CD4-positive, alpha-beta T cell (primary cell): ENCODE measurements at places on chromosomes 1 and 21. TPM values are rescaled to one million over a fixed set of nuclear protein-coding genes. Genes with fewer than 3 reads are reported as not detected.

The LCE5A gene
- not detected for total RNA-seq

DNA sequence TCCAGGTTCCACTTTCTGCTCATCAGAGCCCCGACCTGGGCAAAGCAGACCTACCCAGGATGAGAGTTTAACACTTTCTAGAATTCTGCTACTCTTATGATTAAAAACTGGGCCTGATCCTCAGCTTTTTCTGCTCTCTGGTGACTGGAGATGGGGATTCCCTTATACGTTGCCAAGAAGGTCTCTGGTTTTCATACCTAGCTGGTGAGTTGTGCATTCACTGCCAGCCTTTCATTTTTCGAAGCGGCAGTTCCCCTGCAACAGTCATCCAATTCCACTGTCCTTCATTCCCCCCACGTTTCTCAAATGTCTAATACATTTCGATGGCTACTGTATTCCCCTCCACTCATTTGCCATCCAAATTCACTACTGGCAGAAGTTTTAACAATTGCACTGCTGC lies 135.3 kb downstream of the ADSS2 start:
- H3K27me3 ChIP-seq = no peaks in the 10 kb centered on the region
- H3K36me3 ChIP-seq = no peaks in the 10 kb centered on the region
- H3K4me3 ChIP-seq = no peak overlapping the region
- no peak for DNase-seq

DNA sequence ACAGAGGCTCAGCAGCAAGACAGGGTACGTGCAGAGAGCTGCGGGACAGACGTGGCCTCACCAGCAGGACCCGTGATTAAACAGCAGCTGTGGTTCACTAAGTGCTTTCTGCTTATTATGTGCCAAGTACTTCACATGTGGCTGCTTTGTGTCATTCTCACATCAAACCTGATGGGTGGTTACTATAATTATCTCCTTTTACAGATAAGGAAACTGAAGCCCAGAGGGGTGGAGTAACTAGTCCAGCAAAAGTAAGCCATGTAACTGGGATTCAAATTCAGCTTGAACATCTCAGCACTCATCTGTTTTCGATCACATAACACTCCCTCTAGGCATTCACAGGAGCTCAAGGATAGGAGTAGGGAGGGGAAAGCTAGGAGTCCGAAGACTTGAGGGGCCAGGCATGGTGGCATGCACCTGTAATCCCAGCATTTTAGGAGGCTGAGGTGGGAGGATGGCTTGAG lies 50.8 kb upstream of the CLIC4 start:
- no peaks in the 10 kb centered on the region for H3K27me3 ChIP-seq
- no peak overlapping the region for H3K4me3 ChIP-seq

DNA sequence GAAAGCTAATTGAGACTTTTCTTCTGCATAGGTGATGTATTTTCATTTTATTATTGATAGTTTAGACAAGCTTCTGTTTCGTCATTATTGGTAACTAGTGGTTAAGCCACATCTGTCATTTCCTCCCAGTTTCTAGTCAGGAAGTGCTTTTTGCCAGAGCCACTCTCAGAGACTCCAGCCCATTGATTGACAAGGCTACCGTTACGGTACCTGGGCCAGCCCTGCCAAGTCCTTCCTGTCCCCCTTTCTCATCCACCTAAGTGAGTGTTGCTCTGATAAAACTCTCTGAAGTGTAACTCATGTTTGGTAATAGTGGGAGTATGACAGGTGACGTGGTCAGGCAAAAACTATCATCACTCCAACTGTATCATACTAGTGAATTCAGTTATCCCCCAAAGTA lies 29.6 kb upstream of the AGL start:
- no peak overlapping the region for H3K27ac ChIP-seq
- H3K4me1 ChIP-seq = peaks cover 2% of the 10 kb centered on the region
- DNase-seq = no peak
- H3K27me3 ChIP-seq = no peaks in the 10 kb centered on the region

The RORC gene
- 3.7 TPM for total RNA-seq

DNA sequence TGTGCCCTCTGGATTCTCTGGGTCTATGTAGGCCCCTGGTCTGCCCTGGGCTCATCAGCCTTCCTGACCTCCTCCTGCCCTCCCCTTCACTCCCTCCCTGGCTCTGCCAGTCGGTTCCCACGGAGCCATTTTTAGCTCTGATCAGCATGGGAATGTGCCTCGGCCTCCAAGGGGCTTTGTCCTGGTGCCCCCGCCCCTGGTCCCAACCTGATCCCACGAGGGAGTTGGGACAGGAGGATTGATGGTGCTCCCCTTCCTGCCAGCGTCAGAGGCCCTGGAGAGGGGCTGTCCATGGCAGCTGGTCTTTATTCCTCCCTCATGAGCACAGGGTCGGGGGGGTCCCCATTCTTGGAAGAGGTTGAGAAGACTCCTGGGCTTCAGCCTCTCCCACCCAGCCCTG lies 24.9 kb downstream of the ETNK2 start:
- no peak for DNase-seq
- peaks cover 11% of the 10 kb centered on the region for H3K4me1 ChIP-seq

DNA sequence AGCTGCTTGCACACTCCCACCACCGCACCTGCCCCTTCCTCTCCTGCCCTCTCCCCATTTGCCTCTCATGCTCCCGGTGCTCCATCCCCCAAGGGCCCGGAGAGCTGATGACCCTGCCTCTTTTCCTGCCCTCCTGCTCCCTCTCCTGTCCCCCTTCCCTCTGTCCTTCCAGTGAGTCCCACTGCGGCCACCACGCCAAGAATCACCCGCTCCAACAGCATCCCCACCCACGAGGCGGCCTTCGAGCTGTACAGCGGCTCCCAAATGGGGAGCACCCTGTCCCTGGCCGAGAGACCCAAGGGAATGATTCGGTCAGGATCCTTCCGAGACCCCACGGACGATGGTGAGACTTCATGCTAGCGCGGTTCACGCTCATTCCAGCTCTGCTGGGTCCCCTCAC lies 40.7 kb upstream of the IPO9 start:
- no peak for DNase-seq
- H3K4me3 ChIP-seq = no peak overlapping the region
- no peak overlapping the region for H3K27ac ChIP-seq
- peaks cover 6% of the 10 kb centered on the region for H3K4me1 ChIP-seq

- H3K4me1 ChIP-seq = no peaks in the 10 kb centered on the region
- DNase-seq = no peak
- H3K4me3 ChIP-seq = no peak overlapping the region
- H3K27ac ChIP-seq = no peak overlapping the region
- peaks cover 26% of the 10 kb centered on the region for H3K27me3 ChIP-seq
- no peaks in the 10 kb centered on the region for H3K36me3 ChIP-seq
Observed at GRCh38 chr1:205493241-205494085, 11.0 kb upstream of the CDK18 start.

The TRABD2B gene
- total RNA-seq = not detected

GRCh38 chr1:238778113-238778512 lies 608.3 kb upstream of the CHRM3 start:
- H3K4me1 ChIP-seq = no peaks in the 10 kb centered on the region
- H3K36me3 ChIP-seq = no peaks in the 10 kb centered on the region
- DNase-seq = no peak
- H3K4me3 ChIP-seq = no peak overlapping the region
- no peak overlapping the region for H3K27ac ChIP-seq

The GJA9 gene
- total RNA-seq = not detected

The CLCNKB gene
- not detected for total RNA-seq

The PROX1 gene
- total RNA-seq = 0.03 TPM

The UBASH3A gene
- total RNA-seq = 59.7 TPM

GRCh38 chr1:233627823-233628222 lies 13.9 kb downstream of the KCNK1 start:
- H3K36me3 ChIP-seq = no peaks in the 10 kb centered on the region
- no peak overlapping the region for H3K27ac ChIP-seq
- no peak for DNase-seq
- no peaks in the 10 kb centered on the region for H3K4me1 ChIP-seq
- no peaks in the 10 kb centered on the region for H3K27me3 ChIP-seq

GRCh38 chr1:108961198-108961597 lies 2.1 kb downstream of the CLCC1 start:
- no peak overlapping the region for H3K27ac ChIP-seq
- H3K4me3 ChIP-seq = no peak overlapping the region
- no peak for DNase-seq
- no peaks in the 10 kb centered on the region for H3K36me3 ChIP-seq
- no peaks in the 10 kb centered on the region for H3K27me3 ChIP-seq
- peaks cover 48% of the 10 kb centered on the region for H3K4me1 ChIP-seq

DNA sequence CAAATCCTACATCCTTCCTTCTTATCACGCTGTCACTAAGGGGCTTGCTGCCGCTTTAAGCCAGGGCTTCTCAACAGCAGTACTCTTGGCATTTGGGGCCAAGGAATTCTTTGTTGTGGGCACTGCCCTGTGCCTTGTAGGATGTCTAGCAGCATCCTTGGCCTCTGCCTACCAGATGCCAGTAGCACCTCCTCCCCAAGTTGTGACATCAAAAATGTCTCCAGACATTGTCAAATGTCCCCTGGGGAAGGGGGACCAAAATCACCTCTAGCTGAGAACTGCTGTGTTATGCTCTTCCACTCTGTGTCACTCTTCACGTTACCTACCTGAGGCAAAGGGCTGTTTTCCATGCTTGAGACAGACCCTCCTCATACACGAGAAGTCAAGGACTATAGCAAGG lies 400.3 kb upstream of the POU3F1 start:
- H3K27me3 ChIP-seq = peaks cover 22% of the 10 kb centered on the region
- H3K36me3 ChIP-seq = no peaks in the 10 kb centered on the region

- peaks cover 22% of the 10 kb centered on the region for H3K27me3 ChIP-seq
- H3K36me3 ChIP-seq = no peaks in the 10 kb centered on the region
- peaks cover 24% of the 10 kb centered on the region for H3K4me1 ChIP-seq
- H3K4me3 ChIP-seq = peak overlapping the region; percentile 41
- DNase-seq = no peak
Observed at GRCh38 chr1:905071-905749, 18.5 kb upstream of the SAMD11 start.
